ENCODE measurements at places on chromosomes 4 and X.

DNA sequence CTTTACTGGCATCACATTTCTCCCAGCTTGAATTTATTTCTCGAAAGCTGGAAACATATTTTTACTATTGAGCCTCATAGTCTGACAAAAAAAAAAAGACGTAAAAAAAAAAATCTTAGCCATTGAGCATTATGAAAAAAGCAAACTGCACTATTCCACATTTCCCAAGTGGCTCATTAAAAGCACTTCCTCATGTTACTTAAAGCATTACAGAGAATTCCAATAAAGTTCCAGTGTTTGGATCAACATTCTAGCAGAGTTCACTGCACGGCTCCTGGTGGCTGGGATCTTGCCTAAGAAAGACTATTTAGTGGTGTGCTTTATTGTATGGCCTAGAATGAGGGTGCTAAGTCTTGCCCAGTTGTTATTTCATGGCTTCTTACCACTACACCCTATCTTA, 476.2 kb downstream of the PPARGC1A start:
- no peak for DNase-seq

- DNase-seq: no peak
Measured at GRCh38 chr4:36172656-36173055, 71.7 kb downstream of the ARAP2 start.

GRCh38 chr4:121228848-121229247, 64.7 kb upstream of the TNIP3 start:
- no peak for DNase-seq

DNA sequence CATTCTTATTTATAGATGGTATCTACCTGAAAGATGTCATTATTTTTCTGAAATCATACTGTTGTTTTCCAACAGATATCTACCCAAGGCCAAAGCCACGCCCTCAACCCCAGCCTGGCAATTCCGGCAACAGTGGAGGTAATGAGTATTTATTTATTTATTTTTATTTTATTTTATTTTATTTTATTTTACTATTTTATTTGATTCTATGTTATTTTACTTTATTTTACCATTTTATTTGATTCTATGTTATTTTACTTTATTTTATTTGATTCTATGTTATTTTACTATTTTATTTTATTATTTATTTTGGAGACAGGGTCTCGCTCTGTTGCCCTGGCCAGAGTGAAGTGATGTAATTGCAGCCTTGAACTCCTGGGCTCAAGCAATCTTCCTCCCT, 37.7 kb downstream of the XG start:
- no peak for DNase-seq

DNA sequence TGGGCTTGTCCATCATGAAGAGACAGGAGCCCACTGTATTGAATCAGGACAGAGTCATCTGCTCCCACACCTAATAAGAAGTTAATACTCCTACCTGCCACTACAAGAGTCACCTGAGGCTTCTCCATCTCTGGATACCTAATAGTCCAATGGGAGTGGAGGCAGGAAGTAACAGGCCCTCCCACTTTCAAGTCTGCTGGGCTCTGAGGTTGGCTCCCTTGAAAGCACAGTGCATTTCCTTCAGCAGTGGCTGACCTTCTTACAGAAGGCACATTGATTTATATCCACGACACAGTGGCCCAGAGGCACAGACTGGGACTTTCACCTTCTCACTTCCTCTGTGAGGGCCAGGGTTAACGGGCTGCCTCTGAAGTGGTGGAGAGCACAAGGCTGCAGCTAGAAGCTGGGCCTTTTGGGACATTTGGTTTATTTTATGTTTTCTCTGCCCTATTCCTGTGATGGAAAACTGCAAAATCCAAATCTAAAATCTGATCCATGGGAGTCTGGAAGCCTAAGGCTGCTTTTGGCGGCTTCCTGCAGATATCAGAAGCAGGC, 38.1 kb downstream of the FRG2 start:
- no peak for DNase-seq

- peak; percentile 19 for DNase-seq
Measured at GRCh38 chrX:53004811-53005210, 43.8 kb upstream of the GPR173 start.

GRCh38 chr4:174099712-174100111, 183.8 kb downstream of the FBXO8 start:
- DNase-seq: no peak

All from cardiac fibroblast (primary cell).